ENCODE measurements at places on chromosomes 16 and 17.

DNA sequence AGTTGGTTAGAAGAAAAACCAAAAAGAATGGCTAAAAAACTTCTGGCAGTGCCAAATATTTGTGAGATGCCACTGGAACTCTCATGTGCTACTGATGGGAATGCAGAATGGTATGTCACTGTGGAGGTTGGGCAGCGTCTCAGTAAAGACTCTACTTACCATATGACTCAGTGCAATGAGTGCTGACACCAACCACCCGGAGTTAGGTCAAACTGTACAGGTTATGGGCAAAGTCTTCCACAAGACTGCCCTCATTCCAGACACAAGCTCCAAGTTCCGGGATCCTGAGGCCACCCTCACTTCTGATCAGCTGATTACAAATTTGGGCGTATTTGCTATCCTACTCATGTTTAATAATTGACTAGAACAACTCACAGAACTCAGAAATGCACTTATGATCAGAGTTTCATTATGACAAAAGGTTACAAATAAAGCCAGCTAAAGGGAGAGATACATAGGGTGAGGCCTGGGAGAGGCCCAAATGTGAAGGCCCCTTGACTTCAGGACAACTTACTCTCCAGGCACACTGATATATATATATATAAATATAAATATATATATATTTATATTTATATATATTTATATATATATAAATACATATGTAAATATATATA is 114.9 kb downstream of the TRIM37 start:
- no peaks in the 10 kb centered on the region for H3K36me3 ChIP-seq
- H3K27ac ChIP-seq: no peak overlapping the region
- peaks cover 4% of the 10 kb centered on the region for H3K4me1 ChIP-seq
- no peak for DNase-seq
- H3K4me3 ChIP-seq: no peak overlapping the region
- no peaks in the 10 kb centered on the region for H3K27me3 ChIP-seq

GRCh38 chr17:74296548-74296936 is 22.5 kb downstream of the DNAI2 start:
- H3K36me3 ChIP-seq: no peaks in the 10 kb centered on the region
- no peak overlapping the region for H3K4me3 ChIP-seq
- peak; percentile 16 for DNase-seq
- H3K27me3 ChIP-seq: no peaks in the 10 kb centered on the region

DNA sequence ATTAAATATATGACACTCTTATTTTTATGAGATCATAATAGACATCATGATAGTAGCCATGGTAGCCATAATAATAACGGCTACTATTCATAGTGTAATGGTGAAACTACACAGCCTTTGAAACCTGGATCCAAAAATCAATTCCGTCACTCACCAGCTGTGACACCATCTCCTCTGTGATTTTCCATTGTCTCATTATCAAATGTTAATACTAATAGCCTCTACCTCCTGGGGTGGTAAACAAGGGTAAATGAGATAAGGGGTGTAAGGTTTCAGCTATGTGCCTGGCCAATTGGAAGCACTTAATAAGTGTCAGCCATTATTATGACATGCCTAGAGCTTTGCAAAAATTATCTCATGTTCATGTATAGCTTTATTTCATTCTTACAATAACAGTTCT is 88.6 kb downstream of the CACNG3 start:
- no peaks in the 10 kb centered on the region for H3K36me3 ChIP-seq
- H3K4me3 ChIP-seq: no peak overlapping the region
- H3K27me3 ChIP-seq: no peaks in the 10 kb centered on the region
- DNase-seq: no peak

DNA sequence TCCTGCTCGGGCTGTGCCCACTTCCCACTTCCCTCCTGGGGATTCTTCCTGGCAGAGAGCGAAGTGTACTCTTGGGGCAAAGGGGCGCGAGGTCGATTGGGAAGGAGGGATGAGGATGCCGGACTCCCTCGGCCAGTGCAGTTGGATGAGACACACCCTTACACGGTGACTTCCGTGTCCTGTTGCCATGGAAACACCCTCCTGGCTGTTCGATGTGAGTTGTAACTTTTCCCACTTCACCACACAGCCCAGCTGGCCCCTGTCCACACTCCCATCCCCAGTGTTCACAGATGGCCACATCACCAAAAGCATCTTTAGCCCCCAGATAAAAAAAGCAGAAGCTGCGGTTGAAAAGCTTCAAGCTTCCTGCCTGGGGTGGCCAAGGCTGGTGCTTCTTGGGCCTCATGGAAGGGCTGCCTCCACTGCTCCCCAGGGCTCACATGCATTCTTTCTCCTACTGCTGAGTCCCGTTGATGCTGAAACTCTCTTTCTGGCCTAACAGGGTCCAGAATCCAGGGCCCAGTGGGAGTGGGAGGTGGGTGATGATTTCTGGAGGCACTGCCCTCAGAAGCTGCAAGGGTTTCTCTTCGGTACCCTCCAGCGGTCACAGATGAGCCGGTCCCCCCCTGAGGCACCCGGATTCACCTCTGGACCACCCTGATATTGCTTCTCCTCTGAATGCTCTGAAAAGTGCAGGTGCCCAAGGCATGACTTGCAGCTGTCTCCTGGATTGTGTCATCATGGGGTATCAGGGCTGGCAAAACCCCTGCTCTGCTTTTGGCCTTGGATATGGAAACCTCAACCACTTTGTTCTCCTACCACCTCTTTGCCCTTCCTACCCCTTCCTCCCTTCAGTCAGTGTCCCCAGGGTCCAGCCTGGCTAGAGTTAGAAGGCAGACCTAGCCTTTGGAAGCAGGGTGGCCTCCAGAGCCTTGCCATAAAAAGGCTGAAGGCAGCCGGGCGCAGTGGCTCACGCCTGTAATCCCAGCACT is 2.2 kb upstream of the TRAF4 start:
- H3K36me3 ChIP-seq: no peaks in the 10 kb centered on the region
- H3K4me1 ChIP-seq: peaks cover 20% of the 10 kb centered on the region
- DNase-seq: no peak
- H3K4me3 ChIP-seq: no peak overlapping the region
- H3K27ac ChIP-seq: no peak overlapping the region
- no peaks in the 10 kb centered on the region for H3K27me3 ChIP-seq

DNA sequence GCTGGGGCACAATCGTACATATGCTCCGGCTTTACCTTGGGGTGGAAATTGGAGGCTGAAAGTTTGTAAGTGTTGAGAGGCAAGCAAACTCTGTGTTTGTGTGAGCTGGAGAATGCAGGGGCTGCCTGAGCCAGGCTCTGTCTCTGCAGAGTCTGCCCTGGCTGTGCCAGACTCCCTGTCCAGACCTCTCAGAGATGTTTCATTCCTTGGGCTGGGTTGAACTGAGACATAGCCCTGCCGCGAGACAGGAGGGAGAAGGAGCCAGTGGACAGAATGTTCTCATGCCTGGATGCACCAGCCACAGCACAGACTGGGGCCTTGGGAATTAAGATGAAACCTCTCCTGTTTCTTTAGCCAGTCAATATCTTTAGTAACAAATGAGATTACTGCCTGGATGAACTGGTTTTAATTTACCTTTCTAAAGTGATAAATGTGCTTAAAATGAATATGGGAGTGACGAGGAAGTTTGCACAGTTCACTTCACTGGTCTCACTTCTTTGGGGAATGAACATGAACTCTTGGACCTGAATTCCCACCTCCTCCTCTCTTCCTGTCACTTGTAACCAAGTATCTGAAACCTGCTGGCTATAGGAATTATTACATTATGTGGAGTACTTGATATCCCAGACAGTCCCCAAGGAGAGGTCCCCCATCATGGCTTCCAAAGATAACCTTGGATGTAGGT is 40.1 kb downstream of the YPEL2 start:
- no peaks in the 10 kb centered on the region for H3K27me3 ChIP-seq
- H3K4me3 ChIP-seq: peak overlapping the region; percentile 43
- peaks cover 98% of the 10 kb centered on the region for H3K4me1 ChIP-seq
- H3K27ac ChIP-seq: peak overlapping the region; percentile 99
- peak; percentile 86 for DNase-seq

GRCh38 chr17:39360537-39360936 is 40.9 kb downstream of the FBXL20 start:
- peaks cover 25% of the 10 kb centered on the region for H3K4me1 ChIP-seq
- H3K36me3 ChIP-seq: no peaks in the 10 kb centered on the region
- H3K4me3 ChIP-seq: no peak overlapping the region

DNA sequence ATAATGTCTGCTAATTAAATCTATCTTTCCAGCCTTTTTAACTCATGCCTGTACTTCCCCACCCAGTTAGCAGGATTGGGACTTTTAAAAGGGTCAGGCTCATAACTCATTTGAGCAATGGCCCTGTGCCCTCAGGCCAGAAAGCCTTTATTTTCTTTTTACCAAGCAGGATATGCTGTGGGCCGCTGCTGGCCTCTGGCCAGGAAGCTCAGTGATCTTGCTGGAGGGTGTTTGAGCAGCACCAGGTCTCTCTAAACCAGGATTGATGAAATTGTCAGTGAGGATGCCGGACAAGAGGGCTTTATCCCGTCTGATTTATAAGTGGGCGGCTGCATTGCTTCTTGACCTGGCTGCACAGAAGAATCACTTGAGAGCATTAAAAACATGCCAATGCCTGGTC is 187.8 kb downstream of the RAB11FIP4 start:
- H3K27me3 ChIP-seq: no peaks in the 10 kb centered on the region
- no peaks in the 10 kb centered on the region for H3K36me3 ChIP-seq
- DNase-seq: no peak
- H3K27ac ChIP-seq: no peak overlapping the region

GRCh38 chr17:12357600-12357999 is 308.1 kb upstream of the MYOCD start:
- H3K4me3 ChIP-seq: no peak overlapping the region
- no peak overlapping the region for H3K27ac ChIP-seq
- no peaks in the 10 kb centered on the region for H3K4me1 ChIP-seq
- no peaks in the 10 kb centered on the region for H3K36me3 ChIP-seq
- no peaks in the 10 kb centered on the region for H3K27me3 ChIP-seq

- peaks cover 95% of the 10 kb centered on the region for H3K4me1 ChIP-seq
- H3K36me3 ChIP-seq: no peaks in the 10 kb centered on the region
- DNase-seq: no peak
- H3K27me3 ChIP-seq: no peaks in the 10 kb centered on the region
- H3K4me3 ChIP-seq: no peak overlapping the region
Measured at GRCh38 chr17:45296833-45297124, 20.0 kb downstream of the MAP3K14 start.

DNA sequence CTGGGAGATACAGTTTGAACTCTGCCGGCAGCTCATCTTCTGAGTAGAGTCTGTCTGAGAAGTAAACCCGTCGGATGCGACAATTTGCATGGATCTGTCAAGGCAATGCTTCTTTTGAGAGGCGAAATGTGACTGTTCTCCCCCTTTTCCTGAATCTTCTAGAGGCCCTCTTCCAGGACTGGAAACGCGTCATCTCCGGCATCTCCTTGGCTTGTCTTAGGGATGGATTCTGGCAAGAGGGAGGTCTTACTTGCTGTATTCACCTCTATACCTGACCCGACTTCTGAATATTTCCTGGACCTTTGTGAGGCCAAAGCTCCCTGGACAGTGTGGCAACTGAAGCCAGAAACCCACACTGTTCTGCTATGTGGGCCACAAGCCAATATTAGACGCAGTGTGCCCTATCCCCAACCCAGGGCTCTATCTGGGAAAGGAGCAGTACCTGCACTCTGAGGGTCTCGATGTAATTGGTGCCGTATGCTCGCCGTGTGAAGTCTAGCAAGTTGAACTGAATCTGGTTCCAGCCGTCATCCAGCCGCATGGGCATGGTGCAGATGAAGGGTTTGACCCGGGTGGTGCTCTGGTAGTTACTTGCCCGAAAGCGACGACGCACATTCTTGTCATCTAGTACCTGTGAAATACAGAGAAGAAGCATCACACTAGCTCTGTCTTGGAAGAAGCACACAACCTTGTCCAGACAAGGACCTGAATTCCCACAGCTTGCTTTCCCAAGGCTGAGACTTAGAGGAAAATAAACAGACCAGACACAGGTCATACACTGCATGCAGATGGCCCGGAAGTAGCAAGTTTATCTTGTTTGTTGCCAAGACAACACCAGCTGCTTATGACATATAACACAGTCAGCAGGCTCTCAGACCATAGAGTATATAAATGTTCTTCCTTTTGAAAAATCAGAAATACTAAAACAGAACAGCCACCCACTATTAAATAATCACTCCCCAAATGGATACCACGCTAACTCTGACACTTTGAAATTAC is 14.1 kb downstream of the CFAP20 start:
- DNase-seq: no peak
- H3K27ac ChIP-seq: peak overlapping the region; percentile 51

- DNase-seq: no peak
- no peak overlapping the region for H3K27ac ChIP-seq
- no peaks in the 10 kb centered on the region for H3K4me1 ChIP-seq
- H3K4me3 ChIP-seq: no peak overlapping the region
Measured at GRCh38 chr17:76466775-76467130, 650 bp upstream of the AANAT start.

- H3K27ac ChIP-seq: no peak overlapping the region
- H3K36me3 ChIP-seq: no peaks in the 10 kb centered on the region
- no peaks in the 10 kb centered on the region for H3K27me3 ChIP-seq
- no peak for DNase-seq
- peaks cover 43% of the 10 kb centered on the region for H3K4me1 ChIP-seq
Measured at GRCh38 chr16:28285649-28286048, 6.7 kb upstream of the SBK1 start.

DNA sequence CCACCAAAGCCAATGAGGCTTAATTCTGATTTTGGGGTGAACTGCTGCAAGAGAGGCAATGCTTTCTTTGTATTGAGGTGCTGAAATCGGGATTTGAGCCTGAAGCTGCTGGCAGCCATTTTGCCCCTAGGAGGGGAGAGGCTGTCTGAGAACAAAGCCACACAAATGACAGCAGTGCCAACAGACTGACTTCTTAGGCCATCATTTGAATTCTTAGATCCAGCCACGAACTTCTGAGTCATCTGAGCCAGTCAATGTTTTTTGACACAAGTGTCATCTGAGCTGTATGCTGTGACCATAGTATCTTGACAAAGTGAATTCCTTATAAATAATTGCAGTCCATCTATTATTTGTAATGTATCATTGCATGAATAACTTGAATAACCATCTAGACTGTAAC is 29.0 kb downstream of the HYDIN start:
- no peaks in the 10 kb centered on the region for H3K27me3 ChIP-seq
- H3K27ac ChIP-seq: no peak overlapping the region
- H3K36me3 ChIP-seq: no peaks in the 10 kb centered on the region

GRCh38 chr17:55040611-55041010 is 72.0 kb downstream of the STXBP4 start:
- H3K36me3 ChIP-seq: no peaks in the 10 kb centered on the region
- no peak overlapping the region for H3K4me3 ChIP-seq
- H3K4me1 ChIP-seq: no peaks in the 10 kb centered on the region

GRCh38 chr17:77882481-77883212 is 75.9 kb upstream of the TNRC6C start:
- no peak for DNase-seq
- H3K36me3 ChIP-seq: no peaks in the 10 kb centered on the region
- no peaks in the 10 kb centered on the region for H3K27me3 ChIP-seq
- H3K4me3 ChIP-seq: no peak overlapping the region
- H3K27ac ChIP-seq: peak overlapping the region; percentile 15

GRCh38 chr16:57216968-57217367 is 28.1 kb upstream of the ARL2BP start:
- H3K27me3 ChIP-seq: no peaks in the 10 kb centered on the region
- H3K27ac ChIP-seq: no peak overlapping the region
- no peak overlapping the region for H3K4me3 ChIP-seq
- peaks cover 10% of the 10 kb centered on the region for H3K36me3 ChIP-seq
- no peaks in the 10 kb centered on the region for H3K4me1 ChIP-seq

- no peak for DNase-seq
- H3K4me1 ChIP-seq: no peaks in the 10 kb centered on the region
- H3K36me3 ChIP-seq: no peaks in the 10 kb centered on the region
- H3K27me3 ChIP-seq: no peaks in the 10 kb centered on the region
- no peak overlapping the region for H3K27ac ChIP-seq
Measured at GRCh38 chr17:34847938-34848337, 113.3 kb downstream of the CCT6B start.

Data from gastrocnemius medialis (tissue), 4 donors.